ENCODE measurements at places on chromosomes 2 and 18. TPM values are rescaled to one million over a fixed set of nuclear protein-coding genes. Genes with fewer than 3 reads are reported as not detected.

DNA sequence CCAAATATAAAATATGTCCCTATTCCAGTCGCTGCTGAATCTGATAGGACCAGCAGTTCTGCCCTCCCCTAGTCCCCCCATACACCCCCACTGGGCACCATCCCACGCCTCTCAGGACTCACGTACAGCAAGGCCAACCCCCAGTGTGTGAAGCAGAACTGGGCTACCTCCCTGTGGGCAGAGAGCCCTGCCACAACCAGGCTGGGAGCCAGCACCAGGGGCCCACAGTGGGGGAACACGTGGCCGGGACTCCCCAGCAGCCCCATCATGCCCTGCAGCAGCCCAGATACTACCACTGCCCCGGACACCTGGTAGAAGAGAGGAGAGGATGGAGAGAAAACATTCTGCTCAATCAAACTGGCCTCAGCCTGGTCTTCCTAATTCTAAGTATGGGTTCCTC lies 1.3 kb downstream of the SLC23A3 start:
- H3K27ac ChIP-seq = no peak overlapping the region
- H3K27me3 ChIP-seq = no peaks in the 10 kb centered on the region
- no peak for DNase-seq
- H3K36me3 ChIP-seq = peaks cover 16% of the 10 kb centered on the region
- no peak overlapping the region for H3K4me3 ChIP-seq
- H3K4me1 ChIP-seq = peaks cover 10% of the 10 kb centered on the region

DNA sequence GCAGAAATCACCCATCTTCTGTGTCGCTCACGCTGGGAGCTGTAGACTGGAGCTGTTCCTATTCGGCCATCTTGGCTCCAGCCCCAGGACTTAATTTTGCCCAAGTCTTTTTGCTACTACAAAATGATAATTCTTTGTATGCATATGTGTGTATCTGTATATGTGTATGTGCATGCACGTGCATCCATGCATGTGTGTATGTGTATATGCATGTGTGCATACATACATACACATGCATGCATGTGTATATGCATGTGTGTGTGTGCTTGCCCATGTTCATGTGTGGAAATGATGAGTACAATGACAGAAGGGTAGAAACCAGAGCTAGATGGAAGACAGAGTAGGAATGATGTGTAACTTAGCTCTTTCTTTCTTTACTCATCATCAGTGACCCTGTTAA lies 497.9 kb upstream of the SPRED2 start:
- H3K36me3 ChIP-seq = no peaks in the 10 kb centered on the region
- H3K4me3 ChIP-seq = no peak overlapping the region
- no peaks in the 10 kb centered on the region for H3K4me1 ChIP-seq
- H3K27ac ChIP-seq = no peak overlapping the region
- no peaks in the 10 kb centered on the region for H3K27me3 ChIP-seq
- no peak for DNase-seq

The MYO5B gene
- 101 TPM for total RNA-seq

The SLC38A11 gene
- total RNA-seq = not detected

- peak overlapping the region; percentile 86 for H3K27ac ChIP-seq
- H3K36me3 ChIP-seq = no peaks in the 10 kb centered on the region
- H3K27me3 ChIP-seq = no peaks in the 10 kb centered on the region
These were observed 109.9 kb upstream of the COPS8 start for GRCh38 chr2:236975766-236976165.

DNA sequence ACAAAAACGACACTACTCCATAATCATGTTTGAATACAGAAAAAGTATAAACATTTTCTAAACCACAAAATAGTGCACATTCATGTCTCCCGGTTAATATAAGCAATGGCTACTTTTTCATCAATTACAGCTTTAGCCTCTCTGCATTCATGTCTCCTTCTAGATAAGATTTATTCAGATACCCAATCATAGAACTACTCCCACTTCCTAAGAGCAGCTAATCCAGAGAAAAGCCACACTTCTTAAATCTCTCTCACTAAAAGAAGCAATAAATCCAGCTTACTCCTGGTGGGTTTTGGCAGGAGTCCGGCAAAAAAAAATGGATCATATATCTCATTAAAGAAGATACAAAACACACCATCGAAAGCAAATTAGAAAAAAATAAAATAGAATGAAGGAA lies 20.1 kb downstream of the DSEL start:
- no peak for DNase-seq
- no peaks in the 10 kb centered on the region for H3K36me3 ChIP-seq
- H3K4me3 ChIP-seq = no peak overlapping the region

The RAB27B gene
- 0.33 TPM for total RNA-seq

DNA sequence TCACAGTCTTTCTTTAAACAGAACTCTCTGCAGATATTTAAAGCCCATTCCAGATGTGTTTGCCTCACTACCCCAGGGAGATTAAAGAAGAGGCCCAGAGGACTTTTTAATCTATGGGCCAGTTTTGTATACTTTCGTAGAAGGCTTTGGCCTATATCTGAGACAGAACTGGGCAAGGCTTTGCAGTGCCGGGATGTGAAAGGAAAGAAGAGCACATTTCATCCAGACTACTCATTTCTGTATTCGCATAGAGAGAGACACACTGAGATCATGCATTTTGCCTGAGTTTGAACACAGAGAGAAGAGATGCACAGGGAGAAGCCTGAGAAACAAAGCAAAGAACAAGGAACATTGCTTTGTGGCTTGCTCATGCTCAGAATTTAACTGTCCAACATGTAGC lies 54.9 kb upstream of the SLC5A7 start:
- no peaks in the 10 kb centered on the region for H3K27me3 ChIP-seq
- DNase-seq = no peak
- no peaks in the 10 kb centered on the region for H3K4me1 ChIP-seq
- H3K36me3 ChIP-seq = no peaks in the 10 kb centered on the region

GRCh38 chr2:139518321-139518720 lies 738.1 kb upstream of the NXPH2 start:
- no peaks in the 10 kb centered on the region for H3K27me3 ChIP-seq
- H3K36me3 ChIP-seq = no peaks in the 10 kb centered on the region
- H3K27ac ChIP-seq = no peak overlapping the region
- no peak overlapping the region for H3K4me3 ChIP-seq
- no peaks in the 10 kb centered on the region for H3K4me1 ChIP-seq
- no peak for DNase-seq

DNA sequence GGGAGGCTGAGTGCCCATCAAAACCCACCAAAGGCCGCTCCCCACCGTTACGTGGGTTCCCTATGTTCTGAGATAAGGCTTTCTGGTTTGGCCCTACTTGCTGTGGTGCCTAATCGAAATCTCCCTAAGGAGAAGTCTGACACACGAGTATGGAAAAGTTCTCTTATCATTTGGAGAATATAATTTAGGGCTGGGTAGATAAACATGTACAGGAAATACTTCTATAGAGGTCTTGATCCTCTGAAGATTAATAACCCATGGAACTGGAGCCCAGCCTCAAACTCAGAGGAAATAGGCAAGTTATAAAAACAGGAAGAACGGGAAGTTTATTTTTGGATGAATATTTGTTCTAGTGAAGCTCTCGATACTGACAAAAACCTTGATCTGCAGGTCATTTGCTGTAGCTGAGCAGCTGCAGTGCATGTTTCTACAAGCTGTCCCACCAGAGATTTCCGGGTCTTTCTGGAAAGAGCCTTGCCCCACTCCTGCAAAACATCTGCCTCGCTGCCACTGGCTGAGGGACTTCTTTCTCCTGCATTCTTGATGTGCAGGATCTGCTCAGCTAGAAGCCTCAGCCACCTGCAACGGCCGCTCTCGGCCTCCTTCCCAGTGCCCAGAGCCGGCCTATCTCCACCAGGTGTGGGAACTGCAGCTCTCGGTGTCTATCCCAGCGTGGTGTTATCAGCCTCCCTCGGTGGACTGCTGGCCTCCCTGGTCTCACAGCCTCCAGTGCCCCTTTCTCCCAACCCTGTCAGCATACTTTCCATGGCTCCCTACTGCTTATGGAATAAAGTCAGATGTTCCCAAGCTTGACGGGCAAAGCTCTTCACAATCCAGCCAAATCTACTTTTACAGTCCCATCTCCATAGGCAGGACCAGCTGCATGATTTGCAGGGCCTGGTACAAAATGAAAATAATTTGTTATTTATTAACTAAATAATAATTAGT lies 48.6 kb downstream of the SPRED2 start:
- peak overlapping the region; percentile 82 for H3K27ac ChIP-seq
- H3K27me3 ChIP-seq = no peaks in the 10 kb centered on the region
- no peak overlapping the region for H3K4me3 ChIP-seq
- H3K4me1 ChIP-seq = peaks cover 29% of the 10 kb centered on the region
- H3K36me3 ChIP-seq = no peaks in the 10 kb centered on the region

The TRIM43 gene
- not detected for total RNA-seq

The MYCN gene
- total RNA-seq = 13.3 TPM

DNA sequence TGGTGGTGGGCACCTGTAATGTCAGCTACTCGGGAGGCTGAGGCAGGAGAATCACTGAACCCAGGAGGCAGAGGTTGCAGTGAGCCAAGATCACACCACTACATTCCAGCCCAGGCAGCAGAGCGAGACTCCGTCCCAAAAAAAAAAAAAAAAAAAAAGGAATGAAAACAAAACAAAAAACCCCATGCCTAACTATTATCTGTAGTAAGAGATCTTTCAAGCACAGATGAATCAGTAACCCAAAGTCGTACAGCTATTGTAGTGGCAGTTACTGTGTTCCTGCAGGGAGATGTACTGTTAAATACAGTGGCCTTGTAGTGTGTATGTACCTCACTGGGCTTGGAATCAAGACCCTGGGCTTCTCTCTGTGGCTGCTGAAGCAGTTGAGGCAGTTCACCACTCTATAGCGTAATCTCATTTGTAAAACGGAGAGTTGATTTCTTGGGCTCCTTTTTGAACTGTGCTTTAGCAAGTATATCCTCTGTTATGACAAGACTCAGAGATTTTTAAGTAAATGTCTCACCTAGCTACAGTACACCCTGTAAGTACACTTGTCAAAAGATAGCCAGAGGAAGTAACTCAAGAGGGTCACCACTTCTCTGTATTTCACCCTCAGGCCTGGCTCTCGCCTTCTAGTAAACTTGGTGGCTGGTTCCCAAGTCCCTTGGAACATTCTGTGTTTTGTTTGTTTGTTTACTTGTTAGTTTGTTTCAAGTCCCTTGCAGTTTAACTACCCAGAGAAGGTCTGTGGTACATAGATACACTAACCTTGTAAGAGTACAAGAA lies 109.6 kb upstream of the FOSL2 start:
- DNase-seq = no peak
- H3K36me3 ChIP-seq = no peaks in the 10 kb centered on the region
- H3K27me3 ChIP-seq = no peaks in the 10 kb centered on the region
- H3K4me1 ChIP-seq = no peaks in the 10 kb centered on the region
- H3K27ac ChIP-seq = no peak overlapping the region

The ASTL gene
- not detected for total RNA-seq

DNA sequence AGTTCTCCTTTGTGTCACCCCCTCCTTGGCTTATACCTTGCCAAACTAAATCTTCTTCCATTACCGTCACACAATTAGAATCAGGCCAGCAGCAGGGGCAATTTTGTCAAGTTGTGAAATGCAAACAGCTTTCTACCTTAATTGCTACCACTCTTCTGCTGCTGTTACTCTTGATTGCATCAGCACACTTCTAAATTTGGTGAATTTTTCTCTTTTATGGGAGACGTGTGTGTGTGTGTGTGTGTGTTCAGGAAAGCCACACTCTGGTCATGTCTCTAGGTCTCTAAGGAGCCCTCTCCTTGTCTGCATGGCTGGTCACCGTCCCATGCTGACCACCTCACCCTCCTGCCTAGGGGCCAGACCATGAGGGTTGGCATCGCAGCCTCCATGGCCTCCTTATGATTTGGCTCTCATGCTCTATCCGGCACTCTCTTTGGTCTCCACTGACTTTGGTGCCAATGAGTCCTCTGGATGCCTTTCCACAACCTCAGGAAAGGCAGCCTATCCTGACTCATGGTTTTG lies 87.7 kb downstream of the GATA6 start:
- no peaks in the 10 kb centered on the region for H3K27me3 ChIP-seq
- no peaks in the 10 kb centered on the region for H3K36me3 ChIP-seq
- no peak for DNase-seq
- no peaks in the 10 kb centered on the region for H3K4me1 ChIP-seq

DNA sequence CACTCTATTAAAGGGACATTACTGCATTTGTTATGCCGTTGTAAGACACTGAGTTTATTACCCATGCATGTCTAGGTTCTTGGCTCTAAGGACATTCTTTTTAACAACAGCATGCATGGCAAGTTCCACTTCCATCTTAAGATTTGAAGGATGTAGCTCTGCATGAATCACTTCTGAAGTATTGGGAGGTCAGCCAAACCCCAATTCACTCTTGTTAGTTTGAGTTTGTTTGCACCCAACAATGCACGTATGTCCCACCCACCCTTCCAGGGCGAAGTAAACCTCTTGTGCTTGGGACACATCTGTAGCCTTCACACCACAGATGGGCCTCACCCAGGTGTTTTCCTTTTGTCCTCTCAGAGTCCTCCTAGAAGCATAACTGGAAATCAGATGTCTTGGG lies 5.6 kb upstream of the LAMA3 start:
- H3K27ac ChIP-seq = no peak overlapping the region
- DNase-seq = peak; percentile 24
- H3K4me1 ChIP-seq = peaks cover under 1% of the 10 kb centered on the region
- H3K36me3 ChIP-seq = no peaks in the 10 kb centered on the region
- H3K27me3 ChIP-seq = no peaks in the 10 kb centered on the region

The SLC39A6 gene
- 44.3 TPM for total RNA-seq

- no peak overlapping the region for H3K27ac ChIP-seq
- no peaks in the 10 kb centered on the region for H3K27me3 ChIP-seq
- DNase-seq = peak; percentile 78
- peaks cover 14% of the 10 kb centered on the region for H3K4me1 ChIP-seq
- no peak overlapping the region for H3K4me3 ChIP-seq
- no peaks in the 10 kb centered on the region for H3K36me3 ChIP-seq
These were observed 26.4 kb downstream of the KCNIP3 start for GRCh38 chr2:95323347-95324155.

The ERLEC1 gene
- 70.7 TPM for total RNA-seq

DNA sequence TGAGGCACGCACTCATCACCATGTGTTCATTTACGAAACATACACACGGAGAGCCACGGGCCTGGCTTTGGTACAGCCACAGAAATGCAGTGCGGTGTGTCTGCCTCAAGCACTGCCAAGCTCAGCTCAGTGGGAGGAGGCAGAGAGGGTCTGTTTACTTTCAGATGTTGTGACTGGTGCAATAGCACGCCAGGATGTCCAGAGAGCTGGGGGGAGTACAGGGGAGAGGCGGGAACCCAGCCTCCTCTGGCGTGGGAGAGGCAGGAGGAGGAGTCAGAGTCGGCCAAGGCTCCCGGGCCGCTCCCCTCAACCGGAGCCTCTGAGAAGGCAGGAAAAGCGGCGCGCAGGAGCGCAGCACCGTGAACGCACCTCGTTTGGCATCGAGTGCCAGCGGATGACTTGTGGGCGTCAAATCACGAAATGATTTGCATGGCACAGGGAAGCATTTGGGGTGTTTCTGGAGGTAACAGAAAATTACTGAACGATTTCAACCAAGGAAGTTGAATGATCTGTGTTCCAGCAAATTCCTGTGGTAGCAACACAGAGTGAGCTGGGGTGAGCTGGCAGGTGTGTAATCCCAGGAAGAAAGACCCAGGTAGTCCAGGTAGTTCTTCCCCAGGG lies 143.0 kb downstream of the ZNF516 start:
- H3K27ac ChIP-seq = no peak overlapping the region
- no peak overlapping the region for H3K4me3 ChIP-seq
- H3K36me3 ChIP-seq = no peaks in the 10 kb centered on the region
- H3K4me1 ChIP-seq = peaks cover 5% of the 10 kb centered on the region
- DNase-seq = peak; percentile 74
- H3K27me3 ChIP-seq = no peaks in the 10 kb centered on the region

The UNC50 gene
- total RNA-seq = 75.3 TPM
